ENCODE measurements at places on chromosomes 11 and 22.

DNA sequence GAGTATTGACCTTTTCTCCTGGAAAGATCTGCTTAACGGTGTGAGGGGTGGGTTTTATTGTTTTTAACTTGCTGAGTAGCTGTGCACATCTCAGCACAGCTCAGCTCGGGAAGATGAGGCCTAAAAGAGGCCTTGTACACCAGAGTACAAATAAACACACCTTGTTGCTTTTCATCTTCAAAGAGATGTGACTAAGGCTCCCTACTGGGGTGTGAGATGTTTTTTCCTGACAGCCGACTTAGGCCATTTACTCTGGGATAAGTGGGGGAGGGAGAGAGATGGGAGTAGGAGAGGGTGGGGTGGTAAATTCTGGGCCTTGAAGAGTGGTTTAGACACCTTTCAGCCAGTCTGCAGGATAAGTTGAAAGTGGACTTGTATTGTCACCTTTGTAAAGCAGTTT lies 2.9 kb downstream of the LDLRAD3 start:
- no peak for DNase-seq

GRCh38 chr11:47260366-47260765 lies 2.6 kb downstream of the NR1H3 start:
- no peak for DNase-seq

- DNase-seq = no peak
These were observed 79.3 kb downstream of the SGSM3 start for GRCh38 chr22:40449676-40450035.

- DNase-seq = no peak
These were observed 428.9 kb upstream of the B3GAT1 start for GRCh38 chr11:134840945-134841344.

DNA sequence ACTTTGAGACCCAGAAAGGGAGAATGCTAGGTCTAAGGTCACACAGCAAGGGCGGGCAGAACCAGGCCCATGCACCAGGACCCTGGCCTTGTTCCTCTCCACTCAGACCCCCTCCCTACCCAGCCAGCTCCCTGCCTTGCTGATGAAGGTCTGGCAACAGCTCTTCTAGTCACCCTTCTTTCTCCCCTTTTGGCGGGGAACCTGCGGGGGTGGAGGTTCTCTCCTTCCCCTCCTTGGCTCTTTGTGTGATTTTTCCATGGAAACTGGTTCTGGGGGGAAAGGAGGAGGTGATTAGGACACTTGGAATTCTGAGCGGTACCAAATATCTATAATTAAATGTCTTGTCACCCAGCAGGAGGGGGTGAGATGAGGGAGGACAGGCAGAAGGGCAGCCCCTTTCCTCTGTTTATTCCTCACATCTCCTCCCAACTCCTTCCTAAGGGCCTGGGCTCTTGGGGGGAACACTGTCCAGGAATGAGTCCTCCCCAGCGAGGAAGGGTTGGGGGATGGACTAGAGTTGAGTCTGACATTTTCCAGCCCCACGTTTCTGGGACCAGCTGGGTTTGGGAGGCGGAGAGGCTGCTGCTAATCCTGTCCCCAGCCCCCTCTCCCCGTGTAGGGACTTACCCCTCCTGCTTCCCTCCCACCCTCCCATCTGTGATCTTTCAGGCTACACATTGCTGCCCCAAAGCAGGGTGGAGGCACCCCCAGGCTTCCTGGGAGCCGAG lies 7.4 kb downstream of the ARHGEF17 start:
- DNase-seq = no peak

- no peak for DNase-seq
These were observed 126.0 kb downstream of the CTTN start for GRCh38 chr11:70524096-70524922.

DNA sequence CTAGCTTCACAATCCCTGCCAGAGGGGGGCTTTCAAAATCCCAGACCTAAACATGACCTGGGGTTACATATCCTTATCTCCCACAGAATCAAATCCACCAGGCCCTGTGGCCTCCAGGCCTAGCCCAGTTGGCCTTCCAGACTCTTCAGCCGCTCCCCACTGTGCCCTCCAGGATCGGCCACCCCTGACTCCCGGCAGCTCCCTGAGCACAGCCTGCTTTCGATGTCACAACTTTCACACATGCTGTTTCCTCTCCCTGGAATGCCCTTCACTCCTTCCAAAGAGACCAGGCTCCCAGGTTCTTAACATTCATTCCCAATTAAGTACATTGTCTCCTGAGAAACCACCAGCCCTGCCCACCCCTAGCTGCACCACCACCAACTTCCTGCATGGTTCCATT lies 62.7 kb downstream of the CSNK2A3 start:
- DNase-seq = no peak

DNA sequence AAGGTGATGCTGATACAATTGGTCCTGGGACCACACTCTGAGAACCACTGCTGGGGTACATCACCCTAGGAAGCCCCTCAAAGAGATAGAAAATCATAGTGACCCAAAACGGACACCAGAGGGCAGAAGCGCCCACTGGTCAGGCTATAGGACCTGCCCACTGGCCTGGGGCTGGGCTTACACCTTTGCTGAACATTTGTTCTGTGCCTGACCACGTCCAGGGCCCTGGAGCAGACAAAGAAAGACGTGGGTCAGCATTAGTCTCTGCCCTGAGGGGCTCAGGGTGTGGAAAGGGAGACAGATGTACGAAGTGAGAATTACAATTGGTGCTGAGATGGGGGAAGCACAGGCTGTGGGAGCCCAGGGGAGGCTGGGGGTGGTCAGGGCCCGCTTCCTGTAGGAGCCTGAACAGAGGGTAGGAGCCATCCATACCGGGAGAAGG lies 14.4 kb upstream of the SERPINH1 start:
- DNase-seq = peak; percentile 90

GRCh38 chr22:32466496-32466895 lies 2.2 kb upstream of the BPIFC start:
- DNase-seq = no peak

DNA sequence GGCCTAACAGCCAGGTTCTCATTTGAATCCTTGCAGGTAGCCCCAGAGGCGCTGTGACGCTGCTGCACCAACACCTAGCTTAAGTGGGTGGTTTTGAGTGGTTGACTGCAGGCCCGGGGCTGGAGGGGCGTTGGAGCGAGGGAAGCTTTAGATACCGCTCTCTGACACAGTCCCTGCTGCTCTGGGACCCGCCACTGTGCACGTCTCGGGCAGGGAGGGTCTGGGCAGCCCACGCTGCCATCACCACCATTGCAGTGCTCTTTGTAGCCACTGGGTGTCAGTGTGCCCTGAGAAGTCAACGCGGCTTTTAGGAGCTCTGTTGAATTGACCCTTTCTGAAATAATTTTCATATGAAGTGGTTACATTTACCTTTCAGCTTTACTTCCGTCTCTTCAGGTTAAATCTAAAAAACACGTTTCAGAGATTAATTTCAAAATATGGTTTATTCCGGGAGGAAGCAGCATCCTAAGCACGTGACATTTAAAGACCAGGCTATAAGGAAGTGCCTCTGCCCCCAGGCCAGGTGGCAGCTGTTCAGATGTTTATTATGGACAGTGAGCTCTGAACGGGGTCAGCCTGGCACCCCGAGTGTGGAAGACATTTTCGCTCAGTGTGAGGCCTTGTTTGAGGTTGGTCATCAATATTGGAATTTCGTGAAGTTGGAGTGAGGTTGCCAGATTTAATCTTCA lies 30.9 kb upstream of the PARVB start:
- DNase-seq = peak; percentile 84

GRCh38 chr11:6395470-6396060 lies 5.3 kb downstream of the SMPD1 start:
- no peak for DNase-seq

DNA sequence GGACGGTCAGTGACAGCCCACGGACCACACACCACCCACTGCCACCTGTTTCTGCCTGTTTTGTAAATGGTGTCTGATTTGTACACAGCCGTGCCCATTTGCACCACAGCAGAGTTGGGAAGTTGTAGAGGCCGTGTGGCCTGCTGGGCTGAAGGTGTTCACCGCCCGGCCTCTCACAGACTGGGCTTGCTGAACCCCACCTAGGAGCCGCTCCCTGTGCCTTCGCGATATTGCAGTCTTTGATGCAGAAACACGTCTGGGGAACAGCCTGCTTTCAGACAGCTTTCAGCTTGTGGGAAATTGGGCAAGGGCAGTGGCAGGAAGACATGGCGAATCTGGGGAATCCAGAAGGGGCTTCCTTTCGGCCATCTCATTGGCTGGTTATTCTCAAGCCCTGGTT lies 9.8 kb upstream of the GRAMD4 start:
- DNase-seq = no peak

DNA sequence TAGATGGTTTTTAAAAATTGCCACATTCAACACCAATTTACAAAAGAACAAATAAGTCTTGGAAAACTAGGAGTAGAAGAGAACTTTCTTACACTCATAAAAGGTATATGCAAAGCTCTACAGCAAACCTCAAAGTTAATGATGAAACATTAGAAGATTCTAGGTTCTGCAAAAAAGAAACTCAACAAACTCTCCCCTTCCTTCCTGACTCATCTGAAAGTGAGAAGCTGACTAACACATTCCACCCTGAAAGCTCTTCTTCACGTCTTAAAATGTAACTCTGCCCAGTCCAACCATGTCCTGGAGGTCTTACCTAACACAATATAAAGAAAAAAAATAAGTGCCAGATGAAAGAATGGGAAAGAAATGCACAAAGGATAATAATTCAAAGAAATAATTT lies 218.9 kb upstream of the ISX start:
- DNase-seq = no peak

GRCh38 chr11:126545057-126545555 lies 189.6 kb downstream of the ST3GAL4 start:
- DNase-seq = no peak

DNA sequence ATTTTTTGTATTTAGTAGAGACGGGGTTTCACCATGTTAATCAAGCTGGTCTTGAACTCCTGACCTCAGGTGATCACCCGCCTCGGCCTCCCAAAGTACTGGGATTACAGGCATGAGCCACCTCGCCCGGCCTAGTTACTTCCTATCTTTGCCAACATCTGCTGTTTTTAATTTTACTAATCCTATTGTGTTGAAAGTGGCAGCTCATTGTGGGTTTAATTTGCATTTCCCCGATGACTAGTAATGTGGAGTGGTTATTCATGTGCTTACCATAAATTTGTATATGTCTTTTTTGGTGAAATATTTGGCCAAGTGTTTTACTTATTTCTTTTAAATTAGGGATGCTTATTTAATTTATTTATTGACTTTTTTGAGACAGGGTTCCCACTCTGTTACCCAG lies 74.2 kb upstream of the SLC25A18 start:
- DNase-seq = no peak

DNA sequence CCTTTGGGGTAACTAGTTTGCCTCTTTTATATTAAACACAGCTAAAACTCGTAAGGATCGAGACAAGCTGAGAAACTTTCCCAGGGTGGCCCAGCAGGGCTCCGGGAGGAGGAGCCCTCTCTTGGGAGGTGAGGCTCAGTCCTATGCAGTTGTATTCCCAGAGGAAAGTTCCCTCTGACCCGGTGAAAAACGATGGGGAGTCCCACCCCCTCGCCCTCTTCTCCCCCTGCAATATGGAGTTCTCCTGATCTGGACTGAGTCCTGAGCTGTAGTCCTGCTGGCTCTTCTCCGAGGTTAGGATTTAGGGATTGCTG lies 1.3 kb downstream of the NTM start:
- no peak for DNase-seq

Data from COLO829 (cell line).